AG08395 (cell line): ENCODE measurements at places on chromosomes 11 and 22.

DNA sequence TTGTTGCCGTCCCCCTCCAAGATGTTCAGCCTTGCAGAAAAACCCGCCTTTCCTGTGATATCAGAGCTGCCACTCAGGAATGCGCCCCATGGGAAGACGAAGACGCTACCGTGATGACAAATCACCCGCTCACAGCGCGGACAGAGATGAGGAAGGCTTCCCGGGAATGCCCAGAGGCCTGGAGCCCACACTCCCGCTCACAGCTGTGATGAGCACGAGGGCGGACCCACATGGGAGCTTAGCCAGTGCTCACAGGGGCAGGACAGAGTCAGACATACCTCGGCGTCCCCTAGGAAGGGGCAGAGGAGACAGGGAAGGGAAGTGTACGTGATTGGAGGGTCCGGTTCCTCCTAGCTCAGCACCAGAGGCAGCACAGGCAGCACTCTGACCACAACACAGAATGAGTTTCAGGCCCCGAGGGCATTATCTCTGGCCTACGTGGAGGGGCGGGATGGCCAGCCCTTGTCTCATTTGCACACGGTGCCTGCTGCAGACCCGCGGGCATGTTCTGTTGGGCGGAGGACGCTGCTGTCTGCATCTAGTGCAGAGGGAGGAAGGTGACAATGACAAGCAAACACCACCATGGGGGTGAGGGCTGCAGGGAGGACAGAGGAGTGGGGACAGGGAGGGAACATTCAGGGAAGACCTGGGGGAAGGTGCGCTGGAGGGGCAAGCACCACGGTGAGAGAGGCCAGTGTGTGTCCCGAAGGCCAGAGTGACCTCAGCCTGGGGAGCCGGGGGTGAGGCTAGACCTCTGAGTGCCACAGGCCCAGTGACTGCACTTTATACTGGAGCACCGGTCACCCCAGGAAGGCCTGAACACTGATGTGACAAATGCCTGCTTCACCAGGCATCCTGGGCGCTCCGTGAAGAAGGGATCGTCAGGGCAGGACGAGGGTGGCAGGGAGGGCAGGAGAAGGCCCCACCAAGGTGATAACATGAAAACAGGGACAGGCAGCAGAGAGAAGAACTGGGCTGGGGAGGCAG is 79.6 kb downstream of the CELSR1 start:
- DNase-seq: peak; percentile 33

GRCh38 chr11:117527271-117527670 is 199.6 kb downstream of the CEP164 start:
- no peak for DNase-seq

GRCh38 chr11:100790073-100790472 is 103.0 kb downstream of the ARHGAP42 start:
- no peak for DNase-seq

GRCh38 chr22:36373258-36373579 is 14.5 kb downstream of the MYH9 start:
- DNase-seq: no peak

DNA sequence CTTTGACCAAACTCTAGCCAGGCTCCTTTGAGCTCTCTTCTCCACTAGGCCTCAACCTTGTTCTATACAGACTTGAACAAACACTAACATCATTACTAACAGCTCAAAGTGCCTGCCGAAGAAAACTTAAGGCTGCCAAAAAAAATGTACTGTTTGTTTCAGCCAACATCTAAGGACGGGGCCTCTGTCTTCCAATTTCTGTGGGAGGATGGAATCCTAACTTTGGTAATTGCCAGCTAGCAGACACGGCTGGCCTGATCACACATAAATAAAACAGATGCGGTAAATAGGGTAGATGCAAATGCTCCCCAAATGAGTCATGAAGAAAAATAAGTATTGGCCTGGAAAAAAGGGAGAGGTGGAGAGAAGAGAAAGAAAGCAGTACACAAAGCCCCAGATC is 394.3 kb downstream of the TMEM135 start:
- peak; percentile 79 for DNase-seq

GRCh38 chr22:37647928-37648327 is 8.5 kb downstream of the SH3BP1 start:
- no peak for DNase-seq
